ENCODE measurements at places on chromosomes 7 and 10.

- peak; percentile 22 for DNase-seq
Measured at GRCh38 chr10:14560791-14561765, 213.6 kb downstream of the FAM107B start.

- no peak for DNase-seq
Measured at GRCh38 chr7:149004405-149005370, 23.6 kb downstream of the PDIA4 start.

- DNase-seq = no peak
Measured at GRCh38 chr10:73644767-73645166, 3.5 kb upstream of the MYOZ1 start.

GRCh38 chr10:27611236-27611635, 107.1 kb downstream of the RAB18 start:
- DNase-seq = no peak

GRCh38 chr10:1063232-1063865, 7.2 kb downstream of the WDR37 start:
- no peak for DNase-seq

- DNase-seq = no peak
Measured at GRCh38 chr7:3832199-3832598, 531.1 kb downstream of the SDK1 start.

GRCh38 chr7:78900806-78901205, 552.7 kb downstream of the MAGI2 start:
- DNase-seq = no peak

- DNase-seq = no peak
Measured at GRCh38 chr7:34756025-34756437, 98.0 kb downstream of the NPSR1 start.

DNA sequence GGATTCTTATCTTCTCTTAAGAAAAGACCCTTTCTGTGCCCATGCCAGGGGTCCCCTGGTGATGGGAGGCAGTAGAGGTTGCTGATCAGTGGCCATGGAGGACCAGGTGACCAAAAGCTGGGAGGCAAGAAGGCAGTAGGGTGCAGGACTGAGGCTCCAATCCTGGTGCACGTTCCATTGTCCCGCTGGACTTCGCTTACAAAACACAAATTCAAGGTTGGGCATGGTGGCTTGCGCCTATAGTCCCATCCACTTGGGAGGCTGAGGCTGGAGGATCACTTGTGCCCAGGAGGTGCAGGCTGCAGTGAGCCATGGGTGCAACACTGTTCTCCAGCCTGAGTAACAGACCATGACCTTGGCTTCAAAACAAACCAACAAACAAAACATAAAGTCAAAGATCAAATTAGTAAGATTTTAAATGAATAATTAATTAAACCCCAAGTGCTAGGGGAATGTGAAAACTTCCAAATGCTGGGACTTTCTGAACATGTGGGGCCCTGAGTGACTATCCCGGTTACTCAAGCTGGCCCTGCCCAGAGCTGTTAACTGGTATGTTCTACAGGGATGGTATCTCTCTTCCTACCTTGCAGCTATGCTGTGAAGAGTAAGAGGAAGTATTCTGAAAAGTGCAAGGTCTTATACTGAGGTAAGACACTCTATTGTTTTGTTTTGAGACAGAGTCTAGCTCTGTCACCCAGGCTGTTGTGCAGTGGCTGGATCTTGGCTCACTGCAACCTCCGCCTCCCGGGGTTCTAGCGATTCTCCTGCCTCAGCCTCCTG, 97.6 kb downstream of the LYZL2 start:
- no peak for DNase-seq

DNA sequence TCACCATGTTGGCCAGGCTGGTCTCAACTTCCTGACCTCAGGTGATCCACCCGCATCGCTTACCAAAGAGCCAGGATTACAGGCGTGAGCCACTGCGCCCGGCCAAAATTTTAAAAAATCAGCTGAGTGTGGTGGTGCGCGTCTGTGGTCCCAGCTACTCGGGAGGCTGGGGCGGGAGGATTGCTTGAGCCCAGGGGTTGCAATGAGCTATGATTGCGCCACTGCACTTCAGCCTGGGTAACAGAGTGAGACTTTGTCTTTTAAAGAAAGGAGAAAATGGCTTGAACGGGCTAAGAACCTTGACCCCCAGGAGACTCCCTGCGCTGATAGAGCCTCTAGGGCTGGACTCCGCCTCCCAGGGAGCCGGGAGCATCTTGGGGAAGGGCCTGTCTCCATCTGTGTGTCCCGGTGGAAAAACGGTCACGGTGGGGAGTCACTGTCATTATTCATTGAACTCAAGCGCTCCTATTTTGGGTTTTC, 760 bp upstream of the KCTD7 start:
- DNase-seq = no peak

DNA sequence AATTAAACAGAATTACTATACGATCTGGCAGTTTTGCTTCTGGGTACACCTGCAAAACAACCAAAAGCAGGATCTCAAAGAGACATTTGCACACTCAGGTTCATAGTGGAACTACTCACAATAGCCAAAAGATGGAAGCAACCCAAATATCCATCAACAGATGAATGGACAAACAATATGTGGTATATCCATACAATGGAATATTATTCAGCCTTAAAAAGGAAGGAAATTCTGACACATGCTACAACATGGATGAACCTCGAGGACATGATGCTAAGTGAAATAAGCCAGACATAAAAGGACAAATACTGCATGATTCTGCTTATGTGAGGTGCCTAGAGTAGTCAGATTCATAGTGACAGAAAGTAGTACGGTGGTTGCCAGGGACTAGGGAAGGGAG, 330.7 kb downstream of the PLXNA4 start:
- no peak for DNase-seq

DNA sequence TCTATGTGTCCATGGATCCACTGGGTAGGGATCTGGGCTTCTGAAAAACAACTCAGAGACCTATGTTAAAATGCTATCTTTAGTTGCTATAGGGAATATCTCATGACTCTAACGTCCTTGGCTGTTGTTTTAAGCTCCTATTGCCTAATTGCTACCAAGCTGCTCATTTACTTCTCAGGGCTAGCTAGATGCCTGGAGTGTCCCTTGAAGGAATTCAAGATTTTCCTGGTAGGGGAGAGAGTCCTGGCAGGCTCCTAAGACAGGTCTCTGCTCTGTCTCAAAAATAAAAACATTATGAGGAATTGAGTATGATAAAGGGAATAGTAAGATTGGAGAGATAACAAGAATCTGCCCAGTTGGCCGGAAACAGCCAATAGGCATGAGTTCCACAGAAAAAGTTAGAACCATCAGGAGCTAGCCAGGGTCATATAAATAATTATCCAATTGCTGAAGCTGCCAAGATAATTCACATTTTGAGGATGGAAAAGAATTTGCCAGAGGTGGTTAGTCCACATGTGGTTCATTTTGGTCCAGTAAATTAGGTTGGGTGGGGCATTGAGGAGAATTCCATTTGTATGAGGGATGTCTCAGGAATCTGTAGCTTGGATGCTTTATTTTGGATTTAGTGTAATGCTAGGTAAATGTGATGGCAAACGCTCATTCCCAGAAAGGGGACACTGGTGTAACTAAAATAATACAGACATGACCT, 362.7 kb upstream of the VSTM2A start:
- no peak for DNase-seq

- no peak for DNase-seq
Measured at GRCh38 chr10:78763651-78764395, 304.9 kb upstream of the ZMIZ1 start.

GRCh38 chr7:70700055-70700940, 431.6 kb upstream of the GALNT17 start:
- no peak for DNase-seq

DNA sequence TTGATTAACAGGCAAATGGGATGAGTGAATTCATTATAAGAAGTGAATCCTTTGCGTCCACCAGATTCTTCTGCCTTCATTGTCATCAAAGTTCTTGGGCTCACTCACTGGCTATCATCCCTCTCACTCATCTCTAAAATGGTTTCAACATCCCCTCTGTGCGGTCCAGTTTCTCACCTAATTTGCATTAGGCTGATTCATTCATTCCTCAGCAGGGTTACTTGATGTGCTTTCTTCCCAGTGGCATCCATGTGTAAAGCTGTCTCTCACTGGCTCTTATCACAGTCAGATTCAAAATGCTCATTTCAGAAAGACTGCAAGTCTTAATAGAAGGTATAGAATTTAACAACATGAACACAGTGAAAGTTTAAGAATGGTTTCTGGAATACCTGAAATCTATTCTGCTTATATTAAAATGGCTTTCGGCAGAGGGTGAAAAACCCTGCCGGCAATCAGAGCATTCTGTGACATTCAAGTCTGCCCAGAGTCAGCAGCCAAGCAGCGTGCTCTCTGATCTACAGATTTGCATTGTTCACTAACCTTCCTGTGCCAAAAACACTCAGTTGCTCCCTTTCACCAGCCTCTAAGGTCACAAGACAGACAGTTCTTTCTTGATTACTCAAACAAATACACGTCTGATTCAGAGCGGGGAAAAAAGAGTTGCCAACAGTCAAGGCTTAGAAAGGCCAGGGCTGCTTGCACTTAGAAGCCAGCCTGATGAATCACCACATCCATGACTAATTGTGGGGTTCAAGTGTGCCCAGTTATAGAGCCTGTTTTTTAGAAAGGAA, 106.7 kb downstream of the TES start:
- peak; percentile 10 for DNase-seq

GRCh38 chr7:143042159-143042789, 9.9 kb upstream of the OR6V1 start:
- DNase-seq = no peak

DNA sequence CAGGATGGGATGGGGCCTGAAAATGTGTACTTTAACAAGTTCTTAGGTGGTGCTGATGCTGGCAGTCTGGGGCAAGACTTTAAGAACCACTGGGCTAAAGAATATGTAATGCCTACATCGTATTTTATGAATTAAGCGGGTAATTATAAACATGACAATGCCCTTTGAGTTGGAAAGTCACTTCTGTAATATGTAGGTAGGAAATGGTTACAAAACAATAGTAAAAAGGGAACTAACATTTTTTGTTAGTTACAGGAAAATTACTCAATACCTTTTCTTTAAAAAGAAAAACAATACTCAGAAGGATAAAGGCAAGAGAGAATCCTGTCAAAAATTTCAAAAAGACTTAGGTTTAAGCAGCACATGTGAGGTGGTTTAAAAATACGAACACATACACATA, 48.3 kb upstream of the STEAP4 start:
- no peak for DNase-seq

DNA sequence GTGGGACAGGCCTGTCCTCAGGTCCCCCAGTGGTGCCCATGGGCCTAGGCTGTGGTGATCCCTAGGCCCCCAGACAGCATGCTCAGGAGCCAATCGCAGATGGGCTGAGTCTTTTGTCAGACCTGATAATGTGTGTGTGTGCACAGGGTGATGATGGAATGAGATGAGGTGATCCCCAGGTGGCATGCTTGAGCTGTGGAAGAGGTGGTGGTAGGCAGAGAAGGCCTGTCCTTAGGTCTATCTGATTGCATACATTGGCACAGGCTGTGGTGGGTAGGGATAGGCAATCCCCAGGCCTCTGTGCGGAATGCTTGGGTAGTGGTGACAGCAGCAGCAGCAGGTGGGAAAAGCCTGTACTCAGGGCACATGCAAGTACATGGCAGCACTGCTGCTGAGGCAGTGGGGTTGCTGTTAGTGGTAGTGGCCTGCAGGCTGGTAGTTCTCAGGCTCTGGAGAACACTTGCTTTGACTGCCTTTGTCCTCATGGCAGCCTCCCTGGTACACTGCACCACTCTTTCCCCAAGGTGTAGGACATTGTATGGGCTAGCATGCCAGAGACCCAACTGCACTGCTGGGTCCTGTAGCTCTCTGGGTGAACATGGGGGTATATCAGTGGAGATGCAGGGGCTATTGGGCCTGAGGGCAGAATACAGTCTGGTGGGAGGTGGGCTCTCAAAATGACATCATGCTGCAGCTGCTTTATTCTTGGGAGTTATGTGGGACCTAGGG, 260.9 kb upstream of the PLPP4 start:
- DNase-seq = no peak

DNA sequence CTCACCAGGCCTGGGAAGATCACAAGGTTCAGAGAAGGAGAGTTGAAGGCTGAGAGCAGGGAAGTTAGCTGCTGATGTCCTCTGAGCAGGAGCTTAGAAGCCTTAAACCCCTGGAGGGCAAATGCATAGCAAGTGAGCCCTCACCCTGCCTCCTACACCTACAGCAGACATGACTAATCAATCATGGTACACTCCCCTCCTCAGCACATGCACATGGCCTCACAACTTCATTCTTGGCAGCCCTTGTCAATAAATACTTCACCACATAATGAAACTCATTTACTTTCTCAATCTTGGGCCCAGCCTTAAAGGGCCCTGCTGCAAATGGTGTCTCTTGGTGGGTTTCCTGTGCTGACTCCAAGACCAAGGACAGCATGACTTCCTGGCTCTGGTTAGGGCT, 12.9 kb downstream of the MMRN2 start:
- no peak for DNase-seq

- DNase-seq = no peak
Measured at GRCh38 chr7:105178928-105179541, 165.0 kb downstream of the KMT2E start.

DNA sequence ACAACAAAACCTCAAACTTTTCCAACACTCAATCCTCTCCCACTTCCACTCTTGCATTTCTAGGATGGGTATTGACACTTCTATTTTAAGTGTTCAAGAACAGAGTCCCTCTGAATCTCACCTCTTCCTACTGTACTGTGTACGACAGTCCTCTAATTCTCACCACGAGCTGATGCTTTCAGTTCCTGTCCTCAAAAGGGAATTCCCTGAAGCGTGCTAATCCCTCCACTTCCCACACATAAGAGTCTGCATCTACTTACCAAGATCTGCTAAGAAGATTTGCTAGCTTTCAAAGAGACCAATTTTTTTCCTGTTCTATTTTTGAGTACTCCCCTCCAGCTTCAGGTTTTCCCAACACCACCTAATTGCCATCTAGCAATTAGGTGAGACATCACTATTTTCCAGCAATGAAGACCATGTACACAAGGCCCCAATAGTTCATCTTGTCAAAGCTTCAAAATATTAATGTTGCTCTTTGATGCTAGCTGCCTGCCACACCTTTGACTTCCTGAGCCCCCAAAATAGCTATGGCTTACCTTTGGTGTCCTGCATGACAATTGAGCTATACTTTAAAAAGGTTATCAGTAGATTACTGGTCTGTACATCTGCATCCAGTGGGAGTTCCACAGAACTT, 54.4 kb downstream of the ARMH3 start:
- no peak for DNase-seq

DNA sequence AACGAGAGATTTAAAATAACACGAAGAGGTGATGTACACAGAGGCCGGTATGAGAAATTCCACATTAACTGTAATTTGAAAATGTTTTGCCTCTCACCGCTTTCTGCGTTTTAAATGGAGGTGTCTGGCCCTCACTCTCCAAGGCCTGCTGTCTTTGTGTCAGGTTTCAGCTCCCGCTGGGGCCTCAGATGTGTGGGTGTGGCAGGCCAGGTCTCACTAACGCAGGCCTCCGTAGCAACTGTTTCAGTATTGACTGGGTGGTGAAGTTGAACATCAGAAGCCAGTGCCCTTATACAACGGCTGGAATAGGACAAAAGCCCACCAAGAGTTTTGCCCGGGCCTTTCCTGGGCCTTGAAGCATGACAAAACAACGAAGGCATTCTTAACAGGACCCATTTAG, 303.1 kb downstream of the ADARB2 start:
- DNase-seq = no peak

GRCh38 chr7:130279286-130279685, 12.6 kb downstream of the CPA2 start:
- no peak for DNase-seq
